T-helper 22 cell (primary cell): ENCODE measurements at places on chromosomes 7 and 10.

- DNase-seq, result no peak
Observed at GRCh38 chr7:111486472-111487142, 75.7 kb downstream of the IMMP2L start.

DNA sequence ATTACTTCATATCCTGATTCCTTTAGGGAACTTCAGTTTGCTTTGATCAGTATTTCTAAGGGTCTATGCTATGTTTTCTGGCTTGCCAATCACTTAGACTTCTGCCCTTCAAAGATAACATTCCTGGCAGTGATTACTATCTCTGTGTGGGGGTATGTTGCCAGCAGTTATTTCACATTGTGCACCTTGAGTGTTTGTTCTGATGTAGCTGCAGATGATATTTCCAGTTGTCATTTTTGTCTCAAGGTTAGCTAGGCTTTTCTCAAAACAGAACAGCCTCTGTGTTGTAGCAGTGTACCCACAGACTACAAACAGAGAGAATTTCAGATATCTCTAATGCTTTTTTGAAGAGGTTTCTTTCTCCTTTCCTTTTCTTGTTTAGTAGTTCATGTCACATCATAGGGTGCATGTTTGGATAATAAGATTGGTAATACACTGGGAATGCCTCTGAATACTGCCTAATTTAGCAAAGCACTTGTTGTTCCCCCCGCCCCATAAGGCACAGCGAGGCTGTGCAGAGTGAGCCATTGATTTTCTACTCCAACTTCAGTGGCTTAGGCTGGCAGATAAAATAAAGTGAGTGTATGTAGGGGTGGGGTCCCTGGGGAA lies 134.7 kb upstream of the AGR3 start:
- no peak for DNase-seq

GRCh38 chr10:29876008-29876555 lies 183.3 kb downstream of the JCAD start:
- no peak for DNase-seq

DNA sequence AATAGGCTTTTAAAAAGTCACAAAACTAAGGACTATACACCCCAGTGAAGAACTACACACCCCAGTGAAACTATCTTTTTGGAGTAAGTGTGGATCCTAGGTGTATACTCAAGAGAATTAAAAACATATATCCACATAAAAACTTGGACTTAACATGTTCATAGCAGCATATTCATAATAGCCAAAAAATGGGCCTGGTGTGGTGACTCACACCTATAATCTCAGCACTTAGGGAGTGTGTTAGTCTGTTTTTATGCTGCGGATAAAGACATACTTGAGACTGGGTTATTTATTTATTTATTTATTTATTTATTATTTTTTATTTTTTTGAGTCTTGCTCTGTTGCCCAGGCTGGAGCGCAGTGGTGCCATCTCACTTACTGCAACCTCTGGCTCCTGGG lies 19.0 kb upstream of the COMTD1 start:
- no peak for DNase-seq
